Stimulated activated CD4-positive, alpha-beta T cell treated with anti-CD3 and anti-CD28 coated beads, Interleukin-15, amount 100 ng/mL, for 1 hour (primary cell): ENCODE measurements at places on chromosomes 5 and 9.

GRCh38 chr9:73011956-73012355 is 59.1 kb upstream of the ALDH1A1 start:
- no peak for DNase-seq

DNA sequence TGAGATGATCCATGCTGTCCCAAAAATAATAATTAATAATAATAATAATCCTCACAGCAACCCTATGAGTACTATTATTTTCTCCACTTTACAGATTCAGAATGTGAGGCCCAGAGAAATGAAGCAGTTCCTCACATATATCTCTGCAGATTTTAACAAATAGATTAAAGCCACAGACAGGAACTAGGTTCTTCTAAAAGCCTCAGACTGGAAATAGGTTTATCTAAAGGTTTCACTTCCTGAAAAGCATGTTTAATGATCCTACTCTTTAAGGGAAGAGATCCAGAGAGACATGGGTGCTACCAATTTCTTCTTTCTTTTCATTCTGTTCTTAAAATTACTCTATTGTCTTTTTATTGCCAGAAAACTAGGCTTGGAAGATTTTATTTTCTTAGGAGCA is 1079.4 kb upstream of the COX7C start:
- DNase-seq = no peak

GRCh38 chr9:115115117-115115880 is 2.7 kb downstream of the TNC start:
- no peak for DNase-seq

DNA sequence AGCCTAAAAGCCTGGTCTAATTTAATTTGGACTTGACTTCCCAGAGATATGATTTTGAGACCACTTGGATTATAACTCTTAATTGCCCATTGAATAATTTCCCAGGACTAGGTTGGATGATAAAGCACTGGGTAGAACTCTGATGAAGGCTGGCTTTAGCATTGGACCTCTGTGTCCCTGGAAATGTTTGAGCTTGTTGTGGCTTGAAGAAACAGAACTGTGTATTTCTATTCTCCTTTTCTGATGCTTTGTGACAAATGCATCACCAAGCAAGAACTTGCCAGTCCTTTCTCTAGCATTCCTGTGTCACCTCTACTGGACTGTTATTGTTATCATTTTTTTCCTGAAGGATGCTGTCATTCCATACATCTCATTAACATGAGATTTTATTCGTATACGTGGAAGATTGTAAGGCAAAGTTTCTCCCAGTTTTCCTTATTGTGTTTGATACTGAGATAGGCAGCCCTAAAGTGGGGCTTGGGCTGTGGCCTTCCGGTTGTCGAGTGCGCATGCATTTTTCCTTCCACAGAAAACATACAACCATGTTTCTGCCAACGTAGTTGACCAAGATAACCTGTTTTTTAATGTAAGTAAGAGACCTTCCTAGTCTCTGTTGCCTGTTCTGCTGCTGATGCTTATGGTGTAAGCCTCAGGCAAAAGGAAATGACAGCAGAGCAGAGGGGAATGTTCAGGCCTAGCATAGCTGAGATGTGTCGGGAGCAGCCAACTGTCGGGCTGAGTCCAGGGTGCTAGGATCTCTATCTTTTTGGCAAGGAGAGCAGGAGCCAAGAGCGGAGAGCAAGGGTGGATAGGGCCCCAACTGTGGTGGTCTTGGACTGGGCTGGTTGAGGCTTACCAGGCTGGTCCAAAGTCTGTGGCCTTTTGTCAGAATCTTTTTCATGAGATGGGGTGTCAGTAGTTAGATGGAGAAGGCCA is 2.3 kb downstream of the NTRK2 start:
- DNase-seq = no peak

DNA sequence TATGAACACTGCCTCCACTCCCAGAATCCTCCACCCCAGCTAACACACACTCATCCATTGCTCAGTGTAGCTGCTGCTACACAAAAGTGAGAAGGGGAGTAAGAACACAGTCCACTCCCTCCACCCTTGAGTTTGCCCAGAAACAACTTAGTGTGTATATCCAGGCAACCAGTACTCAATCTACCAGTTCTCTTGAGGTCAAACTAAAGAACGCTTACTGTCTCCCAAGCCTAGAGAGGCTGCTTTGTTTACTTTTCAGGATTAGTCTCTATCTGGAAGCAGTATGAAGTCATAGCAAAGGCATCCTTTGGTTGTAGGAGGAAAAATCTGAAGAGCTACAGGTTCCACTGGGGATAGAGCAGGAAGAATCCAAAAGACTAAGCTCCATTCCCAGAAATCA is 296.3 kb downstream of the KCNN2 start:
- DNase-seq = no peak

DNA sequence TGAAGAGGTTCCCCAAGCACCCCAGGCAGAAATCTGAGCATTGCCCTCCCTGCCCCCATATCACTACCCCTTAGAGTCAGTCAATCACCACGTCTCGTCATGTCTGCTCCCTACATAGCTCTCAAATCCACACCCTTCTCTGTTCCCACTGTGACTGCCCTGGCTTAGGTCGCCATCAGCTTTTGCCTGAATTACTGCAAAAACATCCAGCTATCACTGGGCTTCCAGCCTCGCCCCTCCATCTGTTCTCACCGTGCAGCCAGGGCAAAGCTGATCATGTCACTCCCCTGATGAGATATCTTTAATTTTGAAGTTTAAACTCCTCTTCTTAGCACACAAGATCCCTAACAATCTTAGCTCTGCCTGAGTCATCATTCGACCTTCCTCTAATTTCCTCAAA is 89.6 kb upstream of the TBC1D2 start:
- no peak for DNase-seq

DNA sequence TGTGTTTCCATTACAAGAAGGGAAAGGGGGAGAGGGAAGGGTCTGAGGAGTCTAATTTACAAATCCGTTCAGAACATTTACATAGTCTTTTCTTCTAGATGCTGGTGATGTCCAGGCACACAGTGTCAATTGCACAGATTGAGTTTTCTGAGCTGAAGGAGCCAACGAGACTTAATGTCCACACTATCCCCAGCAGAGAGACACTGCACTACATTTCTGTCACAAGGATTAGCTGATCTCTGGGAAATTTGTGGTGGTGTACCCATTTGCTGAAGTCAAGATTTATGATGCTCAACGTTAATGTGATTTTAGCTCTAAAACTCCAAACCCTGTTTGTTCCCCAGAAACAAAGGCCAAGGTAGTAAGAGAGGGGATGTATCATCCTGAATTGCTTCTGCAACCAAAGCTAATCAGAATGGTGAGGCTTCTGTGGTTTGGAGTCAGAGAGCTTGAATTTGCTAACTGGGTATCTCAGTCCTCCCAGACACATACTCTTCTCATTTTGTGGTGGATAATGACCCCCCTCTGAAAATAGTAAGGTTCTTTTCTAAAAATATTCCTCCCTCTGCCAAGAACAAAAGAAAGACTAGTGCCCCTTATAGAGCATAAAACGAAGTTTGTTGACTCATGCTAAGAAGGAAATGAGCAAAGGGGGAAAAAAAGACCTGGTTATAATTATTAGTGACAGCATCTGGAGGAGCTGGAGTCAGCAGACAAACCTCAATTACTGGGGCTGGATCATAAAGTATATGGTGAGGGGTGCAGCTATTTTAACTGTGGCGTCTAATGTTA is 416.9 kb downstream of the PSAT1 start:
- DNase-seq = no peak

DNA sequence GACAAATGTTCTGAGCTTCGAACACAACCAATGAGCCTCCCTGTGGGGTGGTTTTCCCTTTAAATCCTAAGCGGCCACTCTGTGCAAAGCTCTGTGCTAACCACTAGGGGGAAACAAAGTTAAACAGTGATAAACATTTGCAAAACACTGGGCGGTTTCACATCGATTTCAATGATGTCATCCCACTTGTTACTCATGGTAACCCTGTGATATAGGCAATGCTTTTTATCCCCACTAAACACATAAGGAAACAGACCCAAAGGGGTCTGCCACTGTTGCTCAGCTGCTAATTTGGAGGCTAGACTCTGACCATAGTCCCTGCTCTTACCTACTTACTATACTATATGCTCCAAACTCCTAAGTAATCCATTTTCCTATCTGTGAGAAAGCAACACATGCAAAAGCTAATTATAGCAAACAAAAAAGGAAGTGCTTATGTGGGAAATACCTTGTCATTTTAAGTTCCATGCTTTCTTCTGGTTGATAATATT is 57.3 kb downstream of the PTPN3 start:
- DNase-seq = no peak

DNA sequence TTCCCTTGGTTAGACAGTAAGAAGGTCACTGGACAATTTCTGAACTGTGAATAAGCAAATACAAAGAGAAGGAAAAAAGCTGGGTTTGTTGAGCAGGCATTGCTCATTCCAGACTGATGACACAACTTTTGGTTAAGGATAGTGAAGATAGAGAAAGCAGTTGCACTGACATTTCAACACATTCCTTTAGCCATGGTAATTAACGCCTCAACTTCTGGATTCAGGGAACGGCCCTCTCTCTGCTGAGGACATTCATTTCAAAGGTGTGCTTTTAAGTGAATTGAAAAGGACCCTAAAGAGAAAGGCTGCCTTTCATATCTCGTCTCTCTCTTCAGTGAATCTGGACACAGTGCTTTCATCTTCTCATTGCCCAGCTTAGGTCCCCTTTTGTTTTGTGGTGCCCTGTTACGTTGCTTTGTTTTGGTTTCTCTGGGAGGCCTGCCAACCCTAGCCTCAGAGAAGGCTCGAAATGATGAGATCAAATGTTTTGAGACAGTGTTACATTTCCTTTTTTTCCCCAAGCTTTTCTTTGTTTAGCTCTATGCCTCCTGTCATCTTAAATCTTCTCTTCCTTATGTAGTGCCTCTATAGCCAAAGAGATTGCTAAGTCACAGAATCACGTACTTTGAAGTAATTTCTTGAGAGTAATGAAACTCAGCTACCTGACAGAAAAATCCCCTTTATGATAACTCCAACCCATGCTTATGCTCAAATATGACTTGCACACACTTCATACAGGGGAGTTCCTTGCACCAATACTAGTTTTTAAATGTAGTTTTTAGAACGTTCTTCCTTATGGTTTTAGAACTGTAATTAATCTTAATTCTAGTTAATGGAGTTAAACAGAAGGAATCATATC is 94.4 kb upstream of the IFNE start:
- no peak for DNase-seq

GRCh38 chr5:83488271-83488670 is 16.7 kb downstream of the VCAN start:
- no peak for DNase-seq

DNA sequence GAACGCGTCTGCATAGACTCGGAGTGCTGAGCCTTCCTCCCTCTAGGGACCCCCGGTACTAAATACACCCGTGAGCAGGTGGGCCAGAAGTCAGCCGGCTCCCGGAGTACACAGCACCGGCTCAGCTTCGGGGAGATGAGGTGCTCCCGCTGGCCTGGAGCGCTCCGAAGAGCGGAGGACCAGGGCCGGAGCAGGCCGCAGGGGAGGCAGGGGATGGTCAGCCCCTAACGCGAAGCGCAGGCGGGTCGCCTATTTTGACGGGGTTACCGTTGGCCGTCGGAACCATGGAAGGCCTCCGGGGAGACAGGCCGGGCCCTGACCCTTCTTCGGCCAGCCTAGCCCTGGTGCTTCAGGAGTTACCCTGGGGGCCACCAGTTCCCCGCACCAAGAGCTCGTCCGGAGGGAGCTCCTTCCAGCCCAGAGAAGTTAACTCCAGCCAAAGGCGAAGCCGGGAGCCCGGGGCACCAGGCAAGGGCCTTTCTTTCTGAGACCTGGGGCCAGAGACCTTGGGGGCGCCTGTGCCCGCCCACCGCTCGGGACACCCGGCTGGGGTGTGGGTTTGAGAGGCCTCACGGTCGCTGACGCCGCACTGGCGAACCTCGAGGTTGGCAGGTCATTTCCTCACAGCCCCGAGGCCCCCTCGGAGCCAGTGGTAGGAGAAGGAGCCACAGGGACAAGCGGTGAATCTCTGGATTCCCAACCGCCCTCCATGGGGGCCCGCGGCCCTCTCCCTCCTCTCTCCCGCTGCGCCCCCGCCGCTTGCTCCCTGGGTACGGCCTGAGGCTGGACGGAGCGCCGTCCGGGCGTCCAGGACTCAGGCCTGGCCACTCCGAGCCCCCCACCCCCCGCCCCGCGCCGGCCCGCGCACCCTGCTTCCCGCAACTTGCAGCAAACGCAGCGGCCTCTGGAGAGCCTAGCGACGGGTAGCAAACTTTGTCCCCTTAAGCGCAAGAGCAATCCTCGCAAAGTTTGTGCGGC is 3.4 kb upstream of the IRX4 start:
- no peak for DNase-seq

- DNase-seq = no peak
Measured at GRCh38 chr5:119343052-119343451, 12.8 kb upstream of the TNFAIP8 start.

DNA sequence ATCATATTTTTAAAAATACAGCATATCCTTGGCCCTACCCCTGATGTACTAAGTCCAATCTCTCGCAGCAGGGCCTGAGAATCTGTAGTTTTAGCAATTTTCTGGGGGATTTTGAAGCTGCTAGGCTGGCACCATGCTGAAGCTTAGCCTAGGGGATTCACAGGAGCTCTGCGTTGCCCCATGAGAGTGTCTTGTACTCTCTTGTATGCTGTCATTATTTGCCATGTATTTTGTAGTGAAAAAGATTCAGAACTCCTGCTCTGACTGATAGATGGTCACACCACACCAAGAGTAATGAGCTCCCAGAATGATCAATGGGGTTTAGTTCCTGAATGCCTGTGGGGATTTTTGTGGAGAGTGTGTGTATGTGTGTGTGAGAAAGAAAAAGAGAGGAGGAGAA is 20.7 kb upstream of the TRMT10B start:
- no peak for DNase-seq

DNA sequence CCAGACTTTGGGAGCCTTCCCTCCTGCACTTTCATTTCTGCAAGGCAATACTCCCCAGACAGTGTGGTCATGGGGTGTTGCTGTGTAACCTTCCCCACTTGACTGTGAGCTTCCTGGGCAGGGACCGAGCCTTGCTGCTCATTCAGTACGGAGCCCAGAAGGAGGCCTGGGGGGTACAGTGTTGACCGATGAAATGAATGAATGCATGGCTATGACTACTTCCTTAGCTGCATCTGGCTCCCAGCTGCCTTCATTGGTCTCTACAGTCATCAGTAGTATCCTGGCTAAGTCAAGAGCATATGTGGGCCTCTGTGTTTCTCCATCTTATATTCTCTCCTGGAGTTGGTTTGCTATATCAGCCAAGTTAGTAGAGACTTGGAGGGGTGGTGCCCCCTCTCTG is 9.9 kb downstream of the FRMPD1 start:
- no peak for DNase-seq

GRCh38 chr9:3962971-3963642 is 336.8 kb downstream of the GLIS3 start:
- no peak for DNase-seq

DNA sequence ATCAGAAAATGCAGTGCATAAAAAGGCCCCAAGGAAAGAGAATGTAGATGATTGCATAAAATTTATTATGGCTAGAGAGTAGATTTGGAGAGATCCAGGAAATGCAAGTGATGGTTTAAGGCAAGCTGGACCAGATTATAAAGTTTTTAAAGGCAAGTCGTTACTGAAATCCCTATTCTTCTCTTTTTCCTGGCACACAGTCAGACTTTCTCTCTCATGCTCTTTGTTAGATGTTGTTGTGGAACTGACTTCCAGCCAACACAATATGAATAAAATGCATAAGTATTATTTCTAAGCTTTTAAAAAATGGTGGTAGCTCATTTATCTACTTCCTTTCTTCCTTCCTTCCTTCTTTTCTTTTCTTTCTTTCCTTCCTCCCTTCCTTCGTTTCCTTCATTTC is 1085.4 kb upstream of the CDH6 start:
- DNase-seq = no peak
